ENCODE measurements at places on chromosomes 11 and 22.

DNA sequence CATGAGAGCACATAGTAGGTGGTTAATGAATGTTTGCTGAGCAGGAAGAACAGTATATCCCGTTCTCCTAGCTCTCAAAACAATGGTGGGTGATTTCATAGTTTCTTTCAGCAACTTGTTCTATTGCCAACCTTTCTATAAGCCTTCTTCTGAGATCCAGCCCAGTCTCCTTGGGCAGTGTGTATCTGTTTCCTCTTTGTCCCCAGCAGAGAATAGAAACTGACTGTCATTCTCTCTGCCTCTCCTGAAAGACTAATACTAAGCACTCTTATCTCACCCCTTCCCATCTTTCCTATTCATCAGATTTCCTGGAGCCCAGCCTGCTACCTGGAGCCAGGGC is 272.9 kb downstream of the ST3GAL4 start:
- DNase-seq: no peak

- no peak for DNase-seq
Measured at GRCh38 chr11:62667460-62667859, 2.3 kb downstream of the CSKMT start.

DNA sequence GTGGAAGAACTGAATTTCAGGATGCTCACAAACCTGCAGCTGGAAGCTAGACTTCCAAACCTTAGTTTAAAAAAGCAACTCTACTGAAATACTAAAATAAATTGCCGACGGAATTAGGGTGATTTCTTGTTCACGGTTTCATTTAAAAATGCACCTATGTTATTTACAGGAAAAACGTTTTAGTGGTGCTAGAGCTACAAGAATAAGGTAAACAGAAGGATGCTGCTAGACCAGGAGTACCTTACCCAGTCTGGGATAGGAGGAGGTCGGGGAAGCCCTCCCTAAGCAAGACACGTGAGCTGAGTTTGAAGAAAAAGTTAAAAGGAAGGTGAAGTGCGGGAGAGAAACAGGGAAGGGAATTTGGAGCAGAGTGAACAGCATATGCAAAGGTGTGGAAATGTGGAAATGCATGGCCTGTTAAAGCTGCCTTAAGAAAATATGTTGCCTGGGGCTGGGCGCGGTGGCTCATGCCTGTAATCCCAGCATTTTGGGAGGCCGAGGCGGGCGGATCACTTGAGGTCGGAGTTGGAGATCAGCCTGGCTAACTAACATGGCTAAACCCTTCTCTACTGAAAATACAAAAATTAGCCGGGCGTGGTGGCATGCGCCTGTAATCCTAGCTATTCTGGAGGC is 1.4 kb upstream of the FTH1 start:
- no peak for DNase-seq

GRCh38 chr11:98137437-98137836 is 883.3 kb upstream of the CNTN5 start:
- DNase-seq: no peak

DNA sequence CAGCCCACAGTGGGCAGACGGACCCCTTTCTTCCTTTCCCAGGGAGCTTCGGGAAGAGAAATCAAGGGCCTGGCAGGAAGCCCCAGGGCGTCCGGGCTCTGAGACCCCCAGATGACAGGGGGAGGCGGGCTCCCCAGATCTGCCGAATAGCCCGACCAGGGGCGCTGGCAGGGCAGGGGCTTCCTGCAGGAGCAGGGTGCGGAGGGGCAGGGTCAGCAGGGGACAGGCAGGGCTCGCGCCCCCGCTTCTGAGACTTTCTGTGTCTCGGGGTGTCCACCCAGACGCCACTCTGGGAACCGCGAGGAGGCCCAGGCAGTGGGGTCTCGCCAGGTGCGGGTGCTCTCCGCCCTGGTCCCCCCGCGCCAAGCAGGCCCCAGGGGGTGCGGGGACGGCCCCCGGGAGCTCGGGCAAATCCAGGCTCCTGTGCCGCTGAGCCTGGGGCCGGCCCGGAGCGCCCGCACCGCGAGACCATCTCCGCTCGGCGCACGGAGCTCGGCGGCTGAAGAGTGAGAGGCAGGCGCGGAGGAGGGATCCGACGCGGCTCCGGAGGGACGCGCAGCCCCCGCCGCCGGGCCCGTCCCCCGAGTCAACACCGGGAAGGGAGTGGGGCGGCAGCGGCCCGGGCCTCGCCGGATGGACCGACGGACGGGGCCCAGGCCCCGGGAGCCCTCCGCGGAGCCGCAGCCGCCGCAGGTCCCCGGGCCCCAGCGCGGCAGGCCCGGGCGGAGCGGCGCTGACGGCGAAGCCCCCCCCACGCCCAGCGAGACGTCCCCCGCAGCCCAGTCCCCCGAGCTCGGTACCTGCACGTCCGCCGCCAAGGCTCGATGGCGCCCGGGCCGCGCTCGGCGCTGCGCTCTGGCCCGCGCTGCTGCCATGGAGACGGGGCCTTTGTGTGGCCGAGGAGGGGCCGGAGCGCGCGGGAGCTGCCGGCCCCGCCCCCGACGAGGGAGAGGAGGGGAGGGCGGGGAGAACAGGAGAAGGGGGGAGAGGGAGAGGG is at the start of gene PLXNB2:
Gene PLXNB2, minus strand, starts transcription at position 894 of the 997 bp plus-strand sequence. CDS start 17,062 bp downstream, outside the sequence.
- DNase-seq: peak; percentile 96

- peak; percentile 93 for DNase-seq
Measured at GRCh38 chr11:66045177-66045639, 3.8 kb downstream of the GAL3ST3 start.

GRCh38 chr11:13721760-13722159 is 53.3 kb downstream of the FAR1 start:
- no peak for DNase-seq

DNA sequence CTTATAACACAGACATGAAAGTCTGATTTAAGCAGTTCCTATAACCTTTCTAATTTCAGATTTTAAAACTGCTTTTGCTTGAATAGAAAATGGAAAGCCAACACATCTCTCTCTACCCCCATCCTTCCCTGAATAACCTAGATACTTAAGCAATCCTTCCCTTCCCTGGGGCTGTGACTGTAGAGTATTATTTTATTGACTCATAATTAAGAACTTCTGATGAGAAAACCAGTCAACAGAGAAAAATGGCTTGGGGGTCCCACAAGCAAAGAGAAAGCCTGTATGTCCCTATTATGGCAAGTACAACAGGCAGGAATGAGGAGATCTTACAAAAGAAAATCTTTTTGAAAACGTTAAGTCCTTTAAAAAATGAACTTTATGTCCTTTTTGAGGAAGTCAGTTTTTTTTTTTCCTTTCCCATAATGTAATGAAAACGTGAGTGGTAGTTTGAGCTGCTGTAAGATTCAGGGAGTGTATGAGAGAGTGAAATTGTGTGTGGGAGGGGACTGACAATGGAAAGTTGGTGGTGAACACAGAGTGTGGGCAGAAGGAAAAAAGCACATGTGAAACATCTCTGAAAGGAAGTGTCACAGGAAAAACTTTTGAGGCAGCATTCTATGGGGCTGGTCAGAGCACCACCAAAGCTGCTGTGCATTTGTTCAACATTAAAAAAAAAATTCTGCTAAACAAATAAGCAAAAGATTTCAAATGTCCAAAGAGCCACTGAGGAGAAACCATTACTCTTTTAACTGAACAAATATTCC is 154.6 kb downstream of the MAML2 start:
- no peak for DNase-seq

- no peak for DNase-seq
Measured at GRCh38 chr11:8224711-8225110, 39.0 kb downstream of the LMO1 start.

DNA sequence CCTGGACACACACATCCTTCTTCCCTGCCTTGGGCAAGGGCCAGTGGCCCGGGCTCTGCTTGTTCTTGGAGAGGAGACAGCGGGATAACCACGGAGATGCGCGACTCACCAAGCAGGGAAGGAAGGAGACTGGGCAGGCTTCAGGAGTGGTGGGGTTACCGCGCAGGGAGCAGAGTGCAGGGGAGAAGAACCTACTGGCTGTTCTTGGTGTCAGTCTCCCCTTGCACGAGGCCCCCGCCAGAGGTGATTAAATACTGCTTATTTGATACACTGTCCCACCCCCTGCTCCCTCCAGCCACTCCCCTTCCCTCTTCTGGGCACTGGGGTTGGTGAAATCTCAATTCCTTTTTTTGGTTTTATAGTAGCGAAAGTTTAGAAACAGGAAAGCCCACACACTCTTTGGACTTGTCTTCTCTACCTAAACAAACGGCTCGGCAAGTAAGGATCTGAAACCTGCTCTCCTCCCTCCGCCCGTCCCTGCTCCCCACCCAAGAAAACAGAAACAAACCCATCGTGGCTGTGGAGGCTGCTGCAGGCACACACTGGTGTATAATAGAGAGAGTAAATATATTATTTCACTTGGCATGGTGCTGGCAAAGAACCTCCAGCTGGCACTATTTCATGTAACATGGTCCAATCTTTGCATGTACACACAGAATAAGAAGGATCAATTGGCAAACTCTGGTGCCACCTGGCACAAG is 10.8 kb downstream of the LARGE2 start:
- peak; percentile 63 for DNase-seq

DNA sequence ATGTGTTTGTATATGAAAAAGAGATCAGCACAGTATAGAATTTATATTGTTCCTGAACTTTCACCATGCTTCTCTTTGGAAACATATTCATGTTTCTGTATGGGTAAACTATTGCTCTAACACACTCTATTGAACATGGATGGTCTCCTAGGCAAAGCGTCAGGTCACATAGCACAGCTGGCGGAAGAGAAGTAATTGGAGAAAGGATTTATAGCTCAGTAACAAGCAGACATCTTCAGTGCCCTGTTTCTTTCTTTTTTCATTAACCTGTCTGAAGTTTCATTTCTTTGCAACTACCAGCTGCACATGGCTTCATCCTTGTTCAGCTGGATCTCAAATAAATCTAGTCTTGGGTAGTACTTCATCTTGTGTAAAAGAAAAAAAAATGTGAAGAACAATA is 84.4 kb upstream of the TRPC6 start:
- no peak for DNase-seq

- DNase-seq: no peak
Measured at GRCh38 chr11:2552210-2552609, 107.4 kb downstream of the KCNQ1 start.

DNA sequence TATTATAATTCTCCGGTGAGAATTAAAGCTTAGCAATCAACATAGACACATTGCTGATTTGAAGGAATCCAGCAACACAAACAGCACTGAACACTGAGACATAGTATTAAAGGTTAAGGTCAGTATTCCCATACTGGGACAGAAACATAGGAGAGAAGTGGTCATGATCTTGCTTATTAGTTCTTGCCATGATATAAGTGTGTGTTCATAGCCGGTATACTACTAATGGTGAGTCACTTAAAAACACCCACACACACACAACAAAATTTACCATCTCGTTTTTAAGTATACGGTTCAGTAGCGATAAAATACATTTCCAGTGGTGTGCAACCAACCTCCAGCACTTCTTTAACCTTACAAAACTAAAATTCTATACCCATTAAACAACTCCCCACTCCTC is 96.3 kb downstream of the C11orf65 start:
- no peak for DNase-seq

DNA sequence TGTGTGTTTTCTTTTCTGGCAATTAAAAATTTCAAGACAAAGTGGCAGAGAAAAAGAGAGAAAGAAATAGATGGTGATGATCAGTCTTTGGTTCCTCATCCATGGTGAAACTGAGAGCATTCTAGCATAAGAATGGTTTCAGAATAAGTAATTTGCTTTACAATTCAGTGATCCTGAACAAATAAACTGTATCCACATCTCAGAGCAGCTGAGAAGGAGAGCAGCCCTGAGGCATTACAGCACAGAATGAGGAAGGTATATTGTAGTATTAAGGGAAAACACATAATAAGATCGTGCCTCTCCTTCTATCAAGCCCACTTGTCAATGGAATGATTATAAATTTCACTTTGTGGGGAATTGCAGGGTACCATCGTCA is 17.4 kb downstream of the LUZP2 start:
- DNase-seq: peak; percentile 17

GRCh38 chr11:132579136-132579535 is 953.2 kb downstream of the OPCML start:
- no peak for DNase-seq

- no peak for DNase-seq
Measured at GRCh38 chr11:14364322-14364721, 5.3 kb upstream of the RRAS2 start.

DNA sequence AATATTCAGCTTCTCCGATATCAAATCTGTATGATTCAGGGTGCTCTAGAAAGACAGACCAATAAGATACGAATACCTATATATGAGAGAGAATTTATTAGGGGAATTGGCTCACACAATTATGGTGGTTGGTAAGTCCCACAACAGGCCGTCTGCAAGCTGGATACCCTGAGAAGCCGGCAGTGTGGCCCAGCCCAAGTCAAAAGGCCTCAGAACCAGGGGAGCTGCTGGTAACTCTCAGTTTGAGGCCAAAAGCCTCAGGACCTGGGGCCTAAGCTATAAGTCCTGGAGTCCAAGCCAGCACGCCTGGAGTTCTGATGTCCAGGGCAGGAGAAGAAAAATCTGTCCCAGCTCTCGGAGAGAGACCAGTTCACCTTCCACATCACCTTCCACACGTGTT is 318.7 kb downstream of the BRD1 start:
- no peak for DNase-seq

DNA sequence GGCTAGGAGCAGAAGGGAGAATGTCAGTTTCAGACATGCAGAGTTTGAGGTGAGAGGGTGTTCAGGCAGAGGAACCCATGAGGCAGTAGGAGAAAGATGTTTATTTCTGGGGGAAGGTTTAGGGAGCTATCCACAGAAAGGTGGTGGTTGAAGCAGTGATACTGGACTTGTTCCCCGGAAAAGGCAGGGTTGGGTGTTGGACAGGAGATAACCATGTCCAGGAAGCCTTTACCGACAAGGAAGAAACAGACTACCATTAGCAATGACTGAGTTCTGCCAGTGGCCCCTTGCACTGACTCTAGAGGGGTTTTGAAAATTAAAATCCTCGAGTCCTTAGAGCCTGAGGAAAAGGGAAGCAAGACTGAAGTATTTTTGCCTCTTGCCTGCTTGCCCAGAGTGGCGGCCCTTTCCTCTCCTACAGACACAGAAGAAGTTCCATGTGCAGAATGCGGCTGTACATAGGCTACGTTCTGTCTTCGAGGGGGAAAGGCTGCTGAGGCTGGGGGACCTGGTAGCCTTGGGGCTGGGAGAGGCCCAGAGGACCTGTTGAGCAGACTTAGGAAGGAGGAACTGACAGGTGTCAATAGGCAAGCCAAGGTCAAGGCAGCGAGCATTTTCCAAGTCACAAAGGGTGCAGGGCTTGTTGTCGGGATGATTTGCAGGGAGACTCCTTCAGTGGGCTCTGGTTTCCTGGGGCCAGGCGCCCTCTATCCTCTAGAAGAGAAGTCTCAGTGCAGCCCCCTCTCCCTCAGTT is 146.7 kb downstream of the LDLRAD3 start:
- no peak for DNase-seq

GRCh38 chr11:86933891-86934581 is 21.2 kb downstream of the FZD4 start:
- no peak for DNase-seq

Measured in GM13977 (cell line).